ENCODE measurements at places on chromosomes 4 and X.

- no peak for DNase-seq
Measured at GRCh38 chr4:78092850-78093249, 35.7 kb downstream of the FRAS1 start.

- no peak for DNase-seq
Measured at GRCh38 chrX:125319646-125320521, at the start of gene TEX13C. TSS of gene TEX13C (plus strand) at chrX:125319871. CDS start at chrX:125320120, 249 bp downstream.

GRCh38 chr4:53510321-53510720 lies 81.0 kb downstream of the LNX1 start:
- DNase-seq, result peak; percentile 36

DNA sequence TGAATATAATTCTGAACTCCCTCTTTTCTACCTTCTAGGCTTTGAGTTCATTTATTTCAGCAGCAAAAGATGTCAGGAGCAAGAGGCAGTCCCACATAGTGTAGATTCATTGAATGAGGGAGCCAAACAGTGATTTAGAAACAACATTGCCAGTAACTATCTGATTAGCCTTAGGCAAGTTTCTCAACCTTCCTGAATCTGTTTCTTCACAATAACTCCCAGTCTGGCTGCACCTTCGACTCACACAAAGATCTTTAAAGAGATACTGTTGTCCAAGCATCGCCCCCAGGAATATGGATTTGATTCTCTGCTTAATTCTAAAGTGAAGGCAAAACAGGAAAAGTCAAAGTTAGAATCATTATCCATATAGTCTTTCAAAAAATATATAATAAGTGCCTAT lies 1026.2 kb downstream of the DMD start:
- no peak for DNase-seq

DNA sequence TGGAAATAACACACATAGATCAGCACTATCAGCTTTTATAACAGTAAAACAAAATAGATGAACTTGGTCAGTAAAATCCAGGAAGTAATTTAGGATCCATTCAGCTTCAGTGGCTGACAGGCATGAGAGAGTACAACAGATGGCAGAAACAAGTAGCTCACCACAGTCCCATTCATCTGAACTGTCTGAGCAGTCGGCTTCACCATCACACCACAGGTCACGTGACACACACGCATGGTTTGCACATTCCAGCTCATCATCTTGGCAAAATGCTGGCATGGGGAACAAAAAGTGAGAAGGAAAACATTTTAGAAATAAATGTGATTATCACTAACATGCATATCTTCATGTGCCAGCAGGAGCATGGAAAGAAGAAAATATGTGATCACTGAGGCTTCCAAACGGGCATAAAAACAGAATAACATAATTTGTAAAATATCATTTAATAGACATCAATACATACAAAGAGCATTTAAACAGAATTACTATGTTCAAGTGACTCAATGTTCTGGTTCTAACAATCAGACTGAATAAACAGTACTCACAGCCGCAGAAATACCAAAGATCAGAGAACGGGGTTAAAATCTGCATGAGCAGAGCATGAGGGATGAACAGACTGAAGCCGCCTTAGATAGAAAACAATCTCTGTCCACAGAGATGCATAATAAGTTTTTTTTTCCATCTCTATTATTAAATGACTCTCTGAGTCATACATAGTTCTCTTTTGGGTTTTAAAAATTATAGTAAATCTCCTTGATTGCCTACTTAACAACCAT lies 158.1 kb downstream of the ATP10D start:
- DNase-seq, result no peak

DNA sequence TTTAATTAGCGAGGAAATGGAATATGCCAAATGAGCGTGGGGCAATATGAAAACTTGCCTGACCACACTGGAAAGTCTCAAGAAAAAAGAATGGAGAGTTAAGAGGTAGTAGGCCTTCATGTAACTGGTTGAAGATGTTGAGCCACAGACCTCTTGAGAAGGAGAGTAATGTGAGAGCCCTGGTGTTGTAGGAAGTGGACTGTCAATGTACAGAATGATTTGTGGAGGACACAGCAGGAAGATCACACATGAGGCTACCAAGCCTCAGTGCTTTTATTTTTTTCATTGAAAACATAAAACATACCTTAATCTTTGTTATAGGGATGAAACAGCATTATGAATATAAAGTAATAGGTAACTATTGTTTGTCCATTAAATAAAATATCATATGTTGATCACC lies 331.6 kb downstream of the UNC5C start:
- no peak for DNase-seq

DNA sequence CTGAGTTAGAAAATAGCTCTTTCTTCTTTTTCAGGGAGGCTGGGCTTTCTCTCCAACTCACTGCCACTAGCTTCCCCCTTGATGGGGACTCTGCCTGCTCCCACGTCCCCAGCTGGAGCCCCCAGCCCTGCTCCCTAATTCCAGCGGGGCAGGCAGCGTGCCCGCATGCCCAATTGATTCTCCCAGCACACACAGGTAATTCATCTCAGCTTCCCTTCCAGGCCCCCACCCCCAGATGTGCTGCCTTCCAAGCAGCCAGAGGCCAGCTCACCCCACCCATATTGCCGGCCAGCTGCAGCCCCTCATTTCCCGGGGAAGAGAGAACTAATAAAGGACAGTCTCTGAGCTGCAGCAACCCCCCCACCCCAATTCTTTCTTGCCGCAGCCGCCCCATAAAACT lies 69.8 kb downstream of the EFNB1 start:
- DNase-seq, result no peak

- DNase-seq, result no peak
Measured at GRCh38 chrX:8684201-8684965, 47.6 kb downstream of the ANOS1 start.

GRCh38 chr4:8095956-8096689 lies 62.5 kb downstream of the ABLIM2 start:
- DNase-seq, result no peak

DNA sequence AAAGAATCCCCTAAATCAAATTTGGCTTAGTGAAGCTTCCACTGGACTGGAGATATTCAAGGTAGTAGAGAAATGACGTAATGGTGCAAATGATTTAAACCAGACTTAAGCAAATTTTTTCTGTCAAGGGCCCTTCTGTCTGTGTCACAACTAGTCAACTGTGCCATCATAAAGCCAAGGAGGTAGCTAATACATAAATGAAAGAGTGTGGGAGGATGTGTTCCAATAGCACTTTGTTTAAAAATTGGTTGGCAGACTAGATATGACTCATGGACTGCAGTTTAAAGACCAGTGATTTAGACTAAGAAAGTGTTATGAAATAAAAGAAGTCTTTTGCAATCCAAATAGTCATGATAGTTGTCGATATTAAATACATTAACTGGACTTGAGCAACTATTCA lies 24.3 kb upstream of the TEX13C start:
- DNase-seq, result no peak

DNA sequence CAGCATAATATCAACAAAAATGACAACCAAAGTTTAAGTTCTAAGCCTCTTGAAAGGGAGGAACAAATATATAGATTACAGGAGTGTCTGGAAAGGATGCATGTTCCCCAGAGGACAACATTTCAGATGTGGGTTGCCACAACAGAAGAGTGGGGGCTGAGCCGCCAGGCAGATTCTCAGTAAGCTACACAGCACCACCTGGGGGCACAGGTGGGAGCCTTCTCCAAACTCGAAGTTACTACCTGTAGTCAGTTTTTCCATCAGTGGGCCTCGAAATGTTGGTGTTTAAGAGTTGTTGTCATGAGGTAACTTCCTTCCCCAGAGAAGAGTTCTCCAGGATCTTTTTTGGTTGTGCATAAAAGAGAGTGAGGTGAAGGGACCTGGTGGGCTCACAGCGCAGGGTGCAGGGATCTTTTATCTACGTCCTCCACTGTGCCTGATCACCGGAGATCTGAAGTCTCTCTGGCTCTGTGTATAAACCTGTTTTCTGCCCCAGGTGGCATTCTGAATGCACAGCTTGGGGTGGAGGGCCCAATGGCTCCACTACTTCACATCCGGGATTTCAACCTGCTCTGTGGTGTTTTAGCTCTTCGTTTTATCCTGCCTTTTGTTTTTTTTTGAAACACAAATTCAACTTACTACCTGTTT lies 58.4 kb upstream of the STS start:
- DNase-seq, result no peak

- peak; percentile 63 for DNase-seq
Measured at GRCh38 chr4:180913750-180914149, 1329.5 kb upstream of the TENM3 start.

Measured in adipocyte (in vitro differentiated cells).